SK-N-SH treated with all-trans-retinoic acid at 6 μM for 48 hours (cell line): ENCODE measurements at places on chromosomes 3 and 15.

DNA sequence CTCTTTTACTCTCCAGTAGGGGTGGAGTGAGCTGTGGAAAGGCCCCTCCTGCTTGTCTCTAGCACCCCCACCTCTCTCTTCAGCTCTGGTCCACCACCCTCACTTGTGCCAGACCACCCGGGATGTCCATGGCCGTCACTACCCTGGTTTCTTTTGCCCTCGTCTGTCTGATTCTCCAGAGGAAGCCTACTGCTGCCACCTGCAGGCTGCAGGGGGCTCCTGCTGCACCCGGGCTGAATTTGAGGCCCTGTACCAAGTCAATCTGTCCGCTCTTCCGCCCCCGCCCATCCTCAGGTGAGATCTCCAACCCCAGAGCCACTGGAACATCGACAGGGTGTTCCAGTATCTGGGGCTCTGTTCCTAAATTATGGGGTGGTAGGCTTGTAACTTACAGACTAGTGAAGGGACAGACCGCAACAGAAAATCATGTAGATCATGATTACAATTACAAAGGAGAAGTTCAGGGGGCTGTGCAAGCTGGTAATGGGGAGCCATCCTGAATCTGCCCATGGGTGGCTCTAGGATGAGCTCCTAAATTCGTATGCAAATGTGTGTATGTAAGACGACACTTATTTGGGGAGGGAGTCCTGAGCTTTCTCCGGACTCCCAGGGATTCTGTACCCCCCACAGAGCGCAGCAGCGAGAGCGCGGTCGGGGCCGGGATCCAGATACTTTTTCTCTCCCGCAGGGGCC, 683 bp upstream of the UNC45A start:
- peak; percentile 63 for ATAC-seq

DNA sequence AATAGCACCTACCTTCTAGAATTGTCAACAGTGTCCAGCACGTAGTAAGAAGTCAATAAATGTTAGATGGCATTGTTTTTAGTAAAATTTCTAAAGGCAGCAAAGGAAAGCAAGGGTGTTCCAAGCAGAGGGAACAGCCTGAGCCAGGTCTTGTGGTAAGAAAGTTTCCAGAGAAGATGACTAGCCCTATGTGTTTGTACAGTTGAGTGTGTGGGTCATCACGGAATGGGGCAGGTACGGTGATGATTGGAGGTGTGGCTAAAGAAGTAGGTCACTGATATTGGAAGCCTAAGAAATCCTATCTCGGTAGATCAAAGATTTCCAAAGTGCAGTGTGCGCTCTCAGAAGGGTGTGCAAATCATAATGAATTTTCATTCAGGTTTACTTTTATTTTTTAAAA, 94.2 kb upstream of the BCL6 start:
- no peak for ATAC-seq

DNA sequence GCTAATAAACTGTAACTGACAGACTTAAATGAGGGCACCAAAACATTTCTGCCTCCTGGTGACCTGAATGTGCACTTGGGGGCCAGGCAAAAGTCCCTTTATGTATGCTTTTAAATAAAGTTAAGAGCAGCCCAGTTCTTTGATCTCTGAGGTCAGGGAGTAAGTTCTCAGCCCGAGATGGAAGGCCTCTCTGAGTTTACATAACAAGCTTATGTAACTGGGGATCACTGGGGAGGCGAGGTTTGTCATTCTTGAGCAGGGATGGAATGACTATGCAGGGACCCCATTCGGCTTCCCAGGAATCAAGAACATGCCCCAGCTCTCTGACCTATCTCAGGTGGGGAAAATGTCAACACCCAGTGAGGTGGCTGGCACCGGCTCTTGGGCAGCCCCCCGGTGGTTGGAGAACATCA, 198.7 kb upstream of the BHLHE40 start:
- no peak for ATAC-seq

DNA sequence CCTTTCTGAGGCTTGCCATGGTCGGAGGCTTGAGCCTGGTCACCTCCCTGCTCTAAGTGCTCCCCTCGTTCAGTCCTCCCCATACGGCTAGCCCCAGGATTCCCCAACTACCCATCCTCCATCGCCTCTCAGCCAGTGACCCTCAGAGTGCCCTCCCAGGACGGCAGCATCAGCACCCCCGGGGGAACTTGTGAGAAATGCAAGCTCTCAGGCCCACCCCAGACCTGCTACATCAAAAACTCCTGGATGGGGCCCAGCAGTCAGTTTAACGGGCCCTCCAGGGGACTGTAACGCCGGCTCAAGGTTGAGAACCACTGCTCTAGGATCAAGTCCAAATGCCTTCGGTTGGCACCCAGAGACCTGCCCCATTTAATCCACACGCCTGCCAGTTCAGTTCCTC, 6.9 kb downstream of the ADAMTS17 start:
- no peak for ATAC-seq

DNA sequence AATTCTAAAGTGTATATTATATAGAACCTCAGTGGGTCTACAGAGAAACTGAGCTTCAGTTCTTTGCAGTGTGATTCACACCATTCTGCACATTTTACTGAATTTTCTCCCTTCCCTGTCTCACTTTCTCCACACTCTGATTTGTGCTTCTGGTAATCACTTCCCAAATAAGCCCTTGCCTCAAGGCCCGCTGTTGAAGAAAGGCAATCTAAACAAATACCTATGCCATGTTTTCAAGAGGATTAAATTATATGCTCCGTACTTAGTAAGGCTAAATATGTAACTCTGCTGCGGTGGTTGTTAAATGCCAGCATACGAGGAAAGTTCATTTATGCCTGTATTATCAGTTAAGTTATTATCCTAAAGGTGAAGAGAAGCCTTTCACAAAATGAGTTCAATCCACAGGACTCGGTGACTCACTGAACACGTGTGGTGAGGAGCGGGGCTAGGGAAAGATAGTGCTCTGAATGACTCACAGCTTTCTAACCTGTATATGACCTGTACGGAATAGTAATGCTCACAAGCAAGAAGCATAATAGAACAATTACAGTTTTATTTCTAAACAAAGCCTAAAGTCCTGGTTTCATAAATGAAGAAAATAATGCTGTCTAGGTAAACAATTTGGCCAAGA, 25.1 kb downstream of the CNTN6 start:
- ATAC-seq = no peak

DNA sequence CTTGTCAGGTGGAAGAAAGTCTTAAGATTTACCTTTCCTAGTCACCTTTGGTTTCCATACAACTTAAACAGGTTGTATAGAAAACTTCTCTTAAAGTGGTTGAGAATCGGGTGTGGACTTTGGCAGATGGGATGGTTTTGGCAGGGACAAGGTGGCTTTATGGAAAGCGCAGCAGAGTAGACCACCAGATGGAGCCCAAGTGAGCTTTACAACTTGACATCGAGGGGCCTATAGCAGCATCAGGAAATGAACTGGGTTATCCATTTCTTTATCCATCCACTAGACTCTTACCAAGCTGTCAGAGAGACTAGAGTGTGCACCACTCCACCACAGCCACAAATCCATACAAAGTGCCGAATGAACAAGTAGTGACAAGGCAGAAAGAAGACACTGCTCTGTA, 85.3 kb upstream of the MBNL1 start:
- peak; percentile 76 for ATAC-seq

DNA sequence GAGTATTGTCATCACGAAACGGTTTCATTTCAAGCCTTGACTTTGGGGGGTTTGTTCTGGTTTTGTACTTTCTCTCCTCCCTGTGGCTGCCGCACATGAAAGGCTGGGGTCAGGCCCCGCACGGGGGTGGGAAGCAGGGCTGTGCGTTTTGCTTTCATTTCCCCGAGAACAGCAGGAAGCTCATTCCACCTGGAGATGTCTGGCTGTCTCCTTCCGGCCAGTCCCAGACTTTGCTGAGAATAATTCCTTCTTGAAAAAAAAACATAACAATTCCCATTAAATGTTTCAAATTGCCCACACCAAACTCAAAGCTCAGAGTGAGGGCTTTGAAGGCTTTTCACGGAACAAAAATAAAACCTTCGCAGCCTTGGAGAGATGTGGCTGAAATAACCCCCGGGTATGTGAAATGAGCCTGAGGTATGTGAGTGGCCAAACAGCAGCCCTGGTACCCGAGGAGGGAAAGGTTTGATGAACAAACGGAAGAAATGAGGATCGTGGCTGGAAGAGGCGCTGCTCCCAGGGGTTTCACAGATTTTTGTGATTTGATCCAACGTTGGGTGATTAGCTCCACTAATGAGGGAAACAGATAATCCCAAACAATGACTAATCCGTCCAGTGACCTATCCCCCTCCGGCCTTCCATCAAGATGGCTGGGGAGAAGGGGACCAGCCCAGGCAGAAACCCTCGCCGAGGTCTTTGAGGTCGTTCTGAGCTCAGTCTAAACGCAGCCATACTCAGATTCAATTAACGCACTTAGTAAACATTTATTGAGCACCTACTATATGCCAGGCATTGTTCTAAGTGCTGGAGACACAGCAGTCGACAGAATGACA, 126.9 kb upstream of the MEF2A start:
- ATAC-seq = no peak

DNA sequence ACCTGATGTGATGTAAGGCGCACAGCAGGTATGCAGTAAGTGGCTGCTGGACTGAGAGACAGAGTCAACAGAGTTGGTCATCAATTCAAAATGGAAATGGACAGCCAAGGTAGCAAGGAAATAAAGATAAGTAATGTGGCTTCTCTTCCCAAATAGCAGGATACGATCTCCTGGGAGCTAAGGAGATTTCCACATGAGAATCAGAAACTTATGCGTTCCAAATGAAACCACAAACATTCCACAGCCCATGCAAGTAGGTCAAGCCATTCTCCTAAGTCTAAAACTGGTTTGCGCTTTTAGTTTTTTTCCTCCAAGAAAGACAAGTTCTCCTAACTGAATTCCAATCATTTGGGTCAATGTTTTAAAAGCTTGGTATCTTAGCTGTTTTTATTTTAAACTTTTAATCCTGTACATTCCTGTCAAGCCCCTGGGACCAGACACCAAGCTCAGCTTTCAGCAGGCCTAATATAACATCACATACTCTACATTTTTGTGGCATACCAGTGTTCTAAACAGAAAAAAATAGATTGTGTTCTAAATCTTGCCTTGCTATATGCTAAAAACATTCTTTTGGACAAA, 73.7 kb upstream of the TSPAN3 start:
- peak; percentile 95 for ATAC-seq

- ATAC-seq = no peak
These were observed 49.1 kb downstream of the RSRC1 start for GRCh38 chr3:158158969-158159368.

GRCh38 chr3:11661052-11661656, 17.4 kb upstream of the VGLL4 start:
- no peak for ATAC-seq

DNA sequence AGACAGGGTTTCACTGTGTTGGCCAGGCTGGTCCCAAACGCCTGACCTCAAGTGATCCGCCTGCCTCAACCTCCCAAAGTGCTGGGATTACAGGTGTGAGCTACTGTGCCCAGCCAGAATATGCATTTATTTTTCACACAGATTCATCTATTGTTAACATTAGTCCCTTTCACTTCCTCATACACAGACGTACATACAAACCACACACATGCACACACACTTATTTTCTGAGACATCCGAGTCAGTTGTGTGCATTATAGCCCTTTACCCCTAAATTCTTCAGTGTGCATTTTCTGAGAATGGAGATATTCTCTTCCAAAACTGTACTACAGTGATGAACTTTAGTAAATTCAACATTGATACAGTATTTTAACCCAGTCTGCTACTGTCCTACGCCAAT, 15.0 kb upstream of the MEX3B start:
- ATAC-seq = no peak

GRCh38 chr3:139746481-139746880, 68.7 kb upstream of the NMNAT3 start:
- ATAC-seq = no peak

DNA sequence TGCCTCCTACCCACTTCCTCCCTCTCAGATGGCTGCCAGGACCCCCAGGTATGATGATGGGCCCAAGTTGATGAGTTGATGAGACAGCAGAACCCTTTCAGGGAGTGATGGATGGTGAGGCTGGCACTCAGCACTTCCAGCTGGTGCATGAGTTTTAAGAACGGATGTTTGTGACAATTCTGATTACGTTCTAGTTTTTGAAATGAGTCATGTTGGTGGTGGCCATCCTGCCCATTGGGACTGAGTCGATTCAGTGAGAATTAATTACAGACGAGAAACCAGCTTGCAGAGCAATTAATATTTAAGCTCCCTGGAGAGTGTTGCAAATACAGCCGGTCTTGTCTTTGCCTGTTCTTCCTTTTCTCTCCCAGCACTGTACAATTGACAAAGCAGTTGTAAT, 56.9 kb upstream of the NR2C2 start:
- no peak for ATAC-seq

- ATAC-seq = no peak
These were observed 1.0 kb upstream of the PXK start for GRCh38 chr3:58331593-58332152.

DNA sequence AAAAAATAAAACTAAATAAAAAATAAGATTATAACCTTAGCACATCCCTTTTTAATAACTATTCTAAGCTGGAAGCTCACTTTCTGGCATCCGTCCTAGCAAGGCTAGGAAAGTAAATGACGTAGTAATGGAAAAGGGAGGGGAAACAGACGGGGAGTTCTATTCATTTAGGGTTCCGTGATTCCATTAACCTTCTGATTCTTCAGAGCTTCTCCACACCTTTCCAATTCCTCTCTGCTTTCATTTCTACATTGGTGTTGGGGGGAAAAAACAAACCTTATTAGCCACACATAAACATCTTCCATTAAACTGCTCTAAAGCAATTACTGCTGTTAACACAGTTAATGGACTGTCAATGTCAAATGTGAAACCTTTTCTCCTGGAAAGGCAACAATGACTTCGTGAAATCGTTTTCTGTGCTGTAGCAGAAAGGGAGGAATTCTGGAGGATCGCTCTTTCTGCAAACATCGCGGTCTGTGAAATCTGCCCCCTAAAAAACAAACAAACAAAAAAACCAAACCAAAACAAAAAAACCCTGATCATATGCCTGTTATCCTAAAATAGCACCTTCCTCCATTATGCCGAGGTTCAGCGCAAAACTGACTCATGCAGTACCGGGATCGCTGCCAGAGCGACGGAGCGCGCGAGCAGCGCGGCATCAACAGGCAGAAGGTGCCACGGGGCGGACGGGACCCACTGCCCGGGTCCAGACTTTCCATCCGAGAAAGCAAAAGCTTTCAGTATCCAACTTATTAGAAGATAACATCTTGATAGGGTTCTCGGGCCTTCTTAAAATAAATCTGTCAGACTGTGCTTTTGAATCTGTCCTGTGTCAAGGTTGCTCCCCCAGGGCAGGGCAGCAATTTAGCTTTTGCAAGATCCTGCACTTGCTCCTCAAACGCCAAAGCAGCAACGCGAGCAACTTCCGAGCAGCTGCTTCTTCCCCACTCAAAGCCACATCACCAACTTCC, 156.2 kb downstream of the FGF12 start:
- peak; percentile 85 for ATAC-seq

GRCh38 chr3:129892857-129893580, 492 bp downstream of the TMCC1 start:
- ATAC-seq = peak; percentile 71
